Astrocyte (in vitro differentiated cells and primary cell): ENCODE measurements at places on chromosomes 7 and 10.

- no peak for DNase-seq
Measured at GRCh38 chr10:86267286-86268195, 99.1 kb downstream of the GRID1 start.

DNA sequence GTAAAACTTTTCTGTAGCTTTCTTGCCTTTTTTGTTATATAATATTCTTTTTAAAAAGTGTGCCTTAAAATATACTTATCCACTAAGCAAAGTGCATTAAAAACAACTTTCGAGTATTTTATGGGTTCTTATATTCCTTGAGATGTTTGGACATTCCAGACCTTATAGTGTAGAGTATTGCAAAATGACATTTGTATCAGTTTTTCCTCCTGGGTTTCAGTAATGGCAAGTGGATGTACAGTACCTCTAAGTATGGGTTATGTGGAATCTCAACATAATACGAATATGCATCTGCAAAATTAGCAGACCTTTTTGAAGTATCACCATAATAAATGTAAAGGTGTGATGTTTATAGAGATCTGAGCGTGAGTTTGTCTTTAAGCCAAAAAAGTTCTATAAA lies 2.7 kb downstream of the CDK13 start:
- DNase-seq: no peak

DNA sequence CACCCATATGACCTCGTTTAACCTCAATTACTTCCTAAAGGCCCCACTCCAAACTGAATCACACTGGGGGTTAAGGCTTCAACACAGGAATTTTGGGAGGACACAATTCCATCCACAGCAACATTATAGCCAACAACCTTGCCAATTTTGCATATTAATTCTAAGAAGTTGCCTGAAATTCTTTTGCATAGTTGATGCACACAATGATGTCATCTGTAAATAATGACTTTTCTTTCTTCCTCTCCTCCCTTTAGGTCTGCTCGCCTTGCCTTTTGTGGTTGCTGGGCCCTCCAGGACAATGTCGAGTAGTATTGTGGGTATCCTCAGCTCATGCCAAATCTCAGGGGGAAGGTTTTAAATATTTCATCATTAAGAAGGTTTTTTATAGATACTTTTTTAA lies 16.0 kb upstream of the CAMK2B start:
- DNase-seq: no peak

GRCh38 chr10:91162050-91162494 lies 58.4 kb upstream of the PCGF5 start:
- DNase-seq: peak; percentile 12

- peak; percentile 31 for DNase-seq
Measured at GRCh38 chr7:1664711-1665548, 5.1 kb upstream of the ELFN1 start.

DNA sequence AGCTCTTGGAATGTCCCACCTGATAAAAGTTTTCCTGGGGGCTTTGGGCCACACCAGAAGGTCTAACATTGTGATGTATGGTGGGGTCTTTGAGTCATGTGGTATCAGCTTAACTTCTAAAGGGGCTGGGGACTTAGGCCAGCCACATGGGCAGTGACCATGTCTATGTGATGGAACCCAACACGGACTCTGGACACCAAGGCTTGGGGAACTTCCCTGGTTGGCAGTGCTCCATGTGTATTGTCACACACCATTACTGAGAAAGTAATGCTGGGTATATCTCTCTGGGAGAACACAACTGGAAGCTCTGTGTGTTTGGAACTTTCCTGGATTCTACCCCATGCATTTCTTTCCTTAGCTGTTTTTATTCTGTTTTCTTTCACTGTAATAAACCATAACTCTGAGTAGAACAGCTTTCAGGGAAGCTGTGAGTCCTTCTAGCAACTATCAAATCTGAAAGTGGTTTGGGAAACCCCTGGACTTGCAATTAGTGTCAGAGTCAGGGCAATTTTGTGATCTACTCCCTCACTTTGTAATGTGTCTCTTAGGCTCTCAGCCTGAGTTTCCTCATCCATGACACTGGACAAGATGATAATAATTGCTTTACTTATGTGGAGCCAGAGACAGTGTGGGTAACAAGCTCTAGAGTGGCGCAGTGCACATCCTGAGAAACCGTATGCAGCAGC lies 28.4 kb upstream of the AGK start:
- DNase-seq: no peak

- DNase-seq: no peak
Measured at GRCh38 chr10:88081457-88082054, 218.1 kb downstream of the PTEN start.
